ENCODE measurements at places on chromosomes 5 and 9.

DNA sequence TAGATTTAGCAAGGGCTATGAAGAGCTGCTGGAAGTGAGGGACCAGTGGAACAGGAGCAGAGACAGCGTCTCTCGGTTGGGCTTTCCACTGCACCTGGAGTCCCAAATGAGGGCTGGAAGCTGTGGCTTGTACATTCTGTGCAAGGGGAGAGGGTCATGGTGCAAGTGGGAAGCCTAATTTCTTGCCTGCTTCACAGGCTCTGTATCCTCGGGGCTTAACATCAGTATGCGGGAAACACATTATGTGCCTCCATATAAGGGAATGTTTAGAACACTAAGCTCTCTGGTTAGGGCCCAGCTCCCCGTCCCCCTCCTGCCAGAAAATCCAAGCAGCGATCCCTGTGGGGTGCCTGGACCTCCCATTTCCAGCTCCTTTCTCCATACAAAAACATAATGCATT, 89.0 kb upstream of the NIPAL4 start:
- DNase-seq, result no peak

GRCh38 chr5:151151793-151152192, 5.8 kb downstream of the ANXA6 start:
- DNase-seq, result no peak

- no peak for DNase-seq
Observed at GRCh38 chr5:158770506-158770905, 329.2 kb downstream of the EBF1 start.

GRCh38 chr5:116396476-116397099, 178.0 kb downstream of the SEMA6A start:
- no peak for DNase-seq

DNA sequence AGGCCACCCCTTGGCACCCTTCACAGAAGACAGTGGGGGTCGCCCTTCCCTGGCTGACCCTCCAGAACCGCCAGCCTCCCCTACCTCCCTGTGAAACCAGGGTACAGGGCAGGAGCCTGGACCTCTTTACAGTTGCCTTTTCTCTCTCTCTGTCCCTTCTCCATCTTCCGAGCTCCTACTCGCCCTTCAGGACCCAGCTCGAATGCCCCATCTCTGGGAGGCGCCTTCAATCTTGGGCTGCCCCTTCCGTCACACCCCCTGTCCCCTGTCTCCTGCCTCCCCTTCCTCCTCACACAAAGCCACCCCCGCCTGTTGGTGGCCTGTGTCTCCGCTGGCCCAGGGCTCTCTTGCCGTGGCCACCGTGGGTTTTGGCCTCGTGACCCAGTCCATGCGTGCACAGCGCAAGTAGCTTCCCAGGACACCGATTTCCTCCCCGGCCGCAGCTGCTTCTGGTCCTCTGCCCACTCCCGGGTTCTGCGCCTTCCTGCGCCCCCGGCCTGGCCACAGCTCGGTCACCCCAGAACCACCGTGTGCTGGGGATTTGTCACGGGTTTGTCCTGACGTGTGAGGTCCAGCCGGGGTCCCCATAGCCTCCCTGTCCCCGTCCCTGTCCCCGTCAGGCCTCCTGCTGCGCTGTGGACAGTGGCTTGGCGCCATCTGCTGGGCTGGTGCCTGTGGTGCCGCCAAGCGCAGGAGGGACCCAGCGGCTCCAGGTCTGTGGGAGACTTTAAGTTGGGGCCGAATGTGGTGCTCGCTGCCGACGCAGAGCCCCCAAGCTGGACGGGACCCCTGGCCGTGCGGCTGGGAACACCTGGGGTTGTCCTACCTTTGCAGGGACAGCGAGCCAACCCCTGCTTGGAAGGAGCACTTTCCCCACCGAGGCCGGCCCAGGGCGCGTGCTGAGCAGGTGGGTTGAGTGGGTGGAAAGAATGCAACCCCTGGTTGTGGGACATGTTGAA, 4.0 kb upstream of the TMEM250 start:
- DNase-seq, result peak; percentile 90

DNA sequence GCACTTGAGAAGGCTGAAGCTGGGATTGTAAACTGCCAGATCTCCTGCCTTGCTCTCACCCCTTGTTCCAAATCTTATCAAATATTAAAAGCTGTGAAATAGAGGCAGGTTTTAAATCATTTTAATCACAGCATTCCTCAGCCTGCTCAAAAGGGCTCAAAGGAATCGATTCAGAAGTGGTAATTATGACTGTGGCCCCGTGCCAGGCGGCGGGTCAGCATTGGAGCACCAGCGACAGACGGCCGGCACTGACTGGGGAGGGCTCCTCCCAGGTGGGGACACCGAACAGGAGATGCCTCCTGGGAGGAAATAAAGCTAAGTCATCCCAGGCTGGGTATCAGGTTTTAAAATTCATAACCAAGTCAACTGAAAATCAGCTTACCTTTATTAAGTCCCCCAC, 66.7 kb downstream of the KCNIP1 start:
- no peak for DNase-seq

DNA sequence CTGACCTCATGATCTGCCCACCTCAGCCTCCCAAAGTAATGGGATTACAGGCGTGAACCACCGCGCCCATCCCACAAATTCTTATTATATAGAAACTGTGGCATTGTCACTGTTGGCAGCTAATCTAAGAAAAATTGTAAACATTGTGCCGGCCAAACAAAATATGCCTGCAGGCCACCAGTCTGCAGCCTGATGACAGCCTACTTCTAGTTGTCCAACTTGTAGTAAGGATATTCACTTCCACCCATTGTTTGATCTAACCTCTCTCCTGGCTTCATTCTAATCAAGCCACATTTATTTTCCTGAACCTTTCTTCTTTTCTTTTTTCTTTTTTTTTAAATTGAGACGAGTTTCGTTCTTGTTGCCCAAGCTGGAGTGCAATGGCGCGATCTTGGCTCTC, 13.7 kb upstream of the TMED9 start:
- DNase-seq, result no peak

GRCh38 chr9:119712325-119712724, 343.1 kb upstream of the BRINP1 start:
- DNase-seq, result no peak

DNA sequence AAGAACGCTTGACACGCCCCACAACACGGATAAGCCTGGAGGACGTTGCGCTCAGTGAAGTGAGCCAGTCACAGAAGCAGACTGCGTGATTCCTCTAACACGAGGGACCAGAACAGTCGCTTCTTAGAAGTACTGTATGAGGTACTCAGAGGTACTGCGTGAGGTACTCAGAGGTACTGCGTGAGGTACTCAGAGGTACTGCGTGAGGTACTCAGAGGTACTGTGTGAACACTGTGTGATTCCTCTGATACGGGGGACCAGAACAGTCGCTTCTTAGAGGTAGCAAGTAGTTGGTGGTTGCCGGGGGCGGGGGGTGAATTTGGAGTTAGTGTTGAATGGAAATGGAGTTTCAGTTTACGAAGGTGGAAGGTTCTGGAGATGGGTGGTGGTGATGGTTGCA, 5.8 kb downstream of the NDUFS6 start:
- DNase-seq, result no peak

DNA sequence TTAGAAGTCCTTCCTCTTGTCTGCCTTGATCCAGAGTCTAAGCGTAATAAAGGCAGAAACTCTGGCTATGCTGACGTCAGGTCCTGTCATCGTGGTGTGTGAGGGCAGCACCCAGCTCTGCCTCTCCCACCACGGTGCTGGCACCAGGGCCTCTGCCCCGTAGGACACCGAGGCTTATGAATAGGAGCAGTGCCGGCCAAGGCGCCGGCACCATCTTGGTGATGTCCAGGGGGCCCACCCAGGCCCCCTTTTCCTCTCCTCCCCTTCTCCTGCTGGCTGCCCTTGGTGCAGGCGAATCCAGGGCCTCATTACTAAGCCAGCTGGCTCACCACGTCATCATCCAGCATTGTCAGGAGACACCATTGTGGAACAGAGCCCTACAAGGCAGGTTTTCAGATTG, 252.3 kb downstream of the FANCC start:
- DNase-seq, result no peak

- DNase-seq, result no peak
Observed at GRCh38 chr9:72305102-72305546, 59.9 kb downstream of the ZFAND5 start.

GRCh38 chr5:169566202-169566601, 17.4 kb upstream of the SPDL1 start:
- no peak for DNase-seq

- DNase-seq, result no peak
Observed at GRCh38 chr9:132609829-132610228, 27.4 kb downstream of the BARHL1 start.

DNA sequence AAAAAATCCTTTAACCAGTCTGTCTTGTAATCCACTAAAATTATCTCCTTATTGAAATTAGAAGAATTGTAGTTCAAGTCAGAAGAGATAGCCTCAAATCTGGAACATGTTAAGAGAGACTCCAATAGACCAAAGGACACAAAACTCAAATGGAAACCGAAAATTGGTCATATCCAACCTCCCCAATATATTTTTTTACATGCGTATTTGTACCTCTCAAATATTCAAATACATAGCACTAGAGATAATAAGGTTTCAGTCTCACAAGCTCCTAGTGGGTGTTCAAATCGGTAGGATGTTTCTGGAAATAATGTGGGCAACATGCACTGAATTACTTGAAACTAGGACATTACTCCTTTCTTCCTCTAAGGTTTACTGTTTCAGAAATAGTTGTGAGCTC, 33.5 kb downstream of the EPB41L4A start:
- no peak for DNase-seq

GRCh38 chr9:85115473-85115872, 445.9 kb downstream of the NTRK2 start:
- no peak for DNase-seq

GRCh38 chr5:180093651-180094382, 22.3 kb upstream of the RNF130 start:
- DNase-seq, result no peak

GRCh38 chr5:156913719-156914370, 49.2 kb downstream of the TIMD4 start:
- DNase-seq, result no peak

DNA sequence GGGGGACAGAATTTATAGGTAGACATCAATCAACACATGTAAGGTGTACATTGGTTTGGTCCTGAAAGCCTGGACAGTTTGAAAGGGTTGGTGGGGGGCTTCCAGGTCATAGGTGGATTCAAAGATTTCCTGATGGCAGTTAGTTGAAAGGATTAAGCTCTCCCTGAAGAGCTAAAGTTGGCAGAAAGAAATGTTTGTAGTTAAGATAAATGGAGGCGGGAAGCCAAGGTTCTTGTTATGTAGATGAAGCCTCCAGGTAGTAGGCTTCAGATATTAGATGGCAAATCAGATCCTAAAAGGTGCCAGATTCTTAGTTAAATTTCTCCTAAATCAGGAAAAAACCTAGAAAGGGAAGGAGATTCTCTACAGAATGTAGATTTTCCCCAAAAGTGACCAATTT, 9.0 kb upstream of the LRRTM2 start:
- no peak for DNase-seq

DNA sequence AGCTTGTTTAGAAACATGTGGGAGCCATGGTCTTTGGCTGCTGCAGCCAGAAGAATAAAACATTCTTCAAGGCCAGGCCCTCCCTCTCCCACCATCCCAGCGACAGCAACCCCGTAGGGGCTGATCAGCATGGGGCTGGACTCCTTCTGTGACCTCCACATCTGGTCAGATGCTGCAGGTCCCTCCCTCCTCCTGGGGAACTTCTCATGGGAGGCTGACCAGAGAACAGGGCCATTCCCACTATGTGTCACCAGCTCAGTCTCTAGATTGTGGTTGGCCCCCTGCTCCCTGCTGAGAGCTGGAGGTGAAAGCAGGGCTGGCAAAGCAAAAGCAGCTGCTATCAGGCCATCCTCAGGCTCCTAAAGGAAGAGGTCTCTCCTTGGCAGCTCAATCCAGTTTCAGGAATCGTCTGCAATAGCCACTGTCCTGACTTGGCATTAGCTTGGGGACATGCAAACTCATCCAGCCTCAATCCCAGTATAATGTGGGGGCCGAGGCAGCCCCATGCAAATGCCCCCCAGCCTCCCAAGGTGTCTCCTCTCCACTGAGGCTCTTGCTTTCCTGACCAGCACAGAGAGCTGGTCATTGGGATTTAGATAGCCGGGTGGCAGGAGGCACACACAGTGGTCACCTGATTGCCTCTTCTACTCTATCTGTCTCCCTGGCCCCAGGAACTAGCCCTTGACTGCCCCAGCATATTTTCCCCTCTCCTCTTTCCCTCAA, 81.5 kb downstream of the NRG2 start:
- no peak for DNase-seq

- no peak for DNase-seq
Observed at GRCh38 chr5:156812959-156813358, 37.1 kb upstream of the PPP1R2B start.

DNA sequence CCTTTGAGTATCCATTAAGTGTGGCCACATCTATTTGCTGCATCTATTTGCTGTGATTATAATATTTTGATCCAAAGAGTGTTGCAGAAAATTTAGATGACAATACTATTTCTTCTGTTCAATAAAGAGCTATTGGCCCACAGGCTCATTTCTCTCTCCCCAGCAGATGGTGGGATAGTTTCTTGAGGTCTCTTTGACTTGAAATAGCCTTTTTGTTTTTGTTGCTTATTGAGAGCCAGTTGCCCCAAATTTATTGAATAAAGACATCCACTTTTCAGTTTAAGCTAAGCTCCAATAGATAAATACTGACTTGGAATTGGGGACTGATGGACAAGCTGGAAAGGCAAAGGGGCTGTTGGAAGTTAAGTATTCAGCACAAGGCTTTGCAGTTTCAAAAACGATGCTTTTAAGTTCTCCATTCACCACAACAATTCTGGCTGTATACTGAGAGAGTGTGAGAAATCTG, 290.1 kb upstream of the MPDZ start:
- DNase-seq, result no peak

GRCh38 chr9:99419070-99419469, 197.0 kb downstream of the SEC61B start:
- no peak for DNase-seq

DNA sequence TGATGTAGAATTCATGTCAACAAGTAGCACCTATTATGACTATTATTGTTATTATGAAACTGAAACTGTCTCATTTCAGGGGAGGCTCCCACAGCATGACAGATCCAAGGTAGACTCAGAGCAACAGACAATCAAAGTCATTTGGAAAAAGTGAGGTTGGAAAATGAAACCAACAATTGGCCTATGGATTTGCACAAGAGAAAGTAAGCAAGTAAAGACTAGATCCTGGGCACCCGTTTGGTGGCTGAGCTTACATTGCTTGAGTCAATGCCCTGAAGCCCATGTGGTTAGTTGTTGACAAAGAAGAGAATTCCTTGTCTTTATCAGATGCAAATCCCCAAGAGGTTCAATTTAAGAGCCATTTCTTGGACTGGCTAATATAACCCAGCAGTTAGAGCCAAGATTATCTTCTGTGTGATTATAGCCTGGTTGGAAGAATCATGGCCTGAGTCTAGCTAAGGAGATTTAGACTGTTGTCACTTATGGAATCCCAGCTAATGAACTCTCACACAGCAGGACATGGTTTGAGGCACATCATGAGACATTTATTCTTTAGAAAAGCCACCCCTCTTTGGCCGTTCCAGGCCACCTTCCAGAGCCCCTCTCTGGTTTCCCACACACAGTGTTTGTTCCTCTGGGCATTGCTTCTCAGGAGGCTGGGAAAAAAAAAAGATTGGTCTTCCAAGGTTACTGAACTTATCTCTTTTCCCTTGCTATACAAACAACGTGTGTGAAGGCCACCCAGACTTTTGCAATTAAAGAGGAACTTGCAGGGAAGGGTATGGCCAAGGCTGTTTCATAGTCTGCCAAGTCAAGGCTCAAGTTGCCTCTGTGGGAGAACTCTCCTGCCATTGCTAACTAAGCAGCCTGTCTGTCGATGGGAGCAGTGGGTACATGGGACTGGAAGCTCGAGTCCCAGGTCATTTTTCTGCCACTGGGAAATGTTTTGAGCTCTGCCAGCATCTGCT, 399.5 kb downstream of the ENC1 start:
- DNase-seq, result no peak
